Activated T-cell treated with anti-CD3 and anti-CD28 coated beads, Interleukin-2, amount 50 U/mL, for 72 hours (primary cell): ENCODE measurements at places on chromosomes 6 and 20. TPM values are rescaled to one million over a fixed set of nuclear protein-coding genes. Genes with fewer than 3 reads are reported as not detected.

TRIM38 gene
- 21.3 TPM for total RNA-seq

DNA sequence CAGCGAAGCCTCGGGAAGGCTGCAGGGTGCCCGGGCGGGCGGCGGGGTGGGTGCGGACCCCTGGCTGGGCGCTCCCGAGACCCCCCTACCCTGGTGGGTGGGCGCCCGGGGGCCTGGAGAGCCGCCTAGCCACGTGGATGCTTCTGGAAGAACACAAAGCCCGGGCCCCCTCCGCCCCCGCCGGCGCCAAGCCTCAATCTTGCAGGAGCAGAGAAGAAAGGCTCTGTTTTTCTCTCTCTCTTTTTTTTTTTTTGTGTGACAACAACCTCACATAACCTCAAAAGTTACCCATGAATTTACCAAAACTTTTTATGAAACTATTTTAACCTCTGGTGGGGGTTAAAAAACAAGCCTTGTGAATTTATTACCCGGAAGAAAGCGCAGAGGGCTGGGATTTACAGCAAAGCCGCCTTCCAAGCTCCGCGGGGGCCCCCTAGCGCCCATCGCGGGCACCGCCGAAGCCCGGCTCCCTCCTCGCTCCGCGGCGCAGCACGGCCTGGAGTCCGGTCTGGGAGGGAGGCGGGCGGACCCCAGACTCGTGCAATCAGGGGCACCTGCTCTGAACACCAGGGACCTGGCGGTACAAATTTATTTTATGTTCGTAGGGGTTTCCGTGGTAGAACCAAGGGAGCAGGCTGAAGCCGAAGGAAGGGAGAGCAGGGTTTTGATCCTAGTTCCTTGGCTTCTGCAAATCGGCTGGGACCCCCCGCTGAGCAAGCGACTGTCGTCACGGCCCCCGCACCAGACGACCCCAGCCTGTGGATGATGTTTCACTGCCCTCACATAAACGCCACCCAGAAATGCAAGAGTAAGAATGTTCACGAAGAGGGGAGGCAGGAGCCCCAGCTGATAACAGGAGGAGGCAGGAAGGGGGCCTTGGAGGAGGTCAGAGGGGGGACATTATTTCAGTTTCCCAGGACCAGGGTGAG lies 58.9 kb downstream of the ZNF831 start:
- DNase-seq = peak; percentile 86

CBLN4 gene
- not detected for total RNA-seq

DNA sequence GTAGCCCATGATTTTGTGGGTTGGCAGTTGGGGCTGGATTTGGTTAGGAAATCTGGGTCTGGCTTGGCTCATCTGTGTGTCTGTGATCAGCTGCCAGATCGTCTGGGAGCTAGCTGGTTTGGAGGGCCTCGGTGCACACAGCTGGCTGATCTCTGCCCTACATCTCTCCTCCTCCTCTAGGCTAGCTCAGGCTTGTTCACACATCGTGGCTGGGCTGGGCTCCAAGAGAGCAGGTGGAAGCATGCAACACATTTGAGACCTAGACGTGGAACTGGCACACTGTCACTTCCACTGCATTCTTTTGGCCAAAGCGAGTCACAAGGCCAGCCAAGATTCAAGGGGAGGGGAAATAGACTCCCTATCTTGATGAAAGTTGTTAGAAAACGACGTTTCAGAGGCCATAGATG lies 15.9 kb downstream of the NDUFAF5 start:
- no peak for DNase-seq

BPIFA2 gene
- total RNA-seq = not detected

OPRM1 gene
- total RNA-seq = not detected

GRCh38 chr6:17995414-17995813 lies 8.0 kb upstream of the KIF13A start:
- no peak for DNase-seq

DNA sequence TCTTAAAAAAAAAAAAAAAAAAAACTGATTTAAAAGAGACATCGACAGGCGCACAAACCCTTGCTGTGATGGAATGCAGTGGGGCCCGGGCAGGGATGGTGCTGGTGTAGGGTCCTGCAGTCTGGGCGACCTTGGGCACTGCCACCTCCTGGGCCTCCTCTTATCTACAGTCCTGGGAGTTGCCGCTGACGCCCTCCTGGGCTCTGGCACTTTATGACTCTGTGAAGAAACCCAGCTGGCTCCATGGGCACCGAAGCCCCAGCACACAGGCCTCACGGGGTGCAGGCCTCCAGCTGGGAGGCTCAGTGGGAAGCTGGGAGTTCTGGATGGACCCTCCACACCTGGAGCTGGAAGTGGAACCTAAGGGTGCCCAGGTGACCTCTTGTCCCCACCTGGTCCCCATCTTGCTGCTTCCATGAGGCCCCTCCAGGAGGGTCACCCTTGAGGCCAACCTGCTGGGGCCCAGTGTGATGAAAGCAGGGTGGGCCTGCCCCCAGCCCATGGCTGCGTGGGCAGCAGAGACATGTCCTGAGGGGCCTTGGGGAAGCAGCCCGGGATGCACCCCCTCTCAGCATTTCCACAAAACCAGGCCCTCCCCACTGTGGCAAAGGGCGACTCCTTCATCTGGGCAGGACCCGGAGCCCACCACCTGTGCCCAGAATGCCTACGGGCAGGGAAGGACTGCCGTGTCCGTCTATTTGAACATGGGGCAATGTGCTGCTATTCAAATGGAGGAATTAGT lies 104.9 kb downstream of the ASXL1 start:
- no peak for DNase-seq

HLA-A gene
- total RNA-seq = 1,795 TPM

GRCh38 chr6:157185986-157186385 lies 137.3 kb downstream of the TMEM242 start:
- no peak for DNase-seq

GRCh38 chr20:10555865-10556308 lies 117.9 kb downstream of the JAG1 start:
- DNase-seq = no peak

DNA sequence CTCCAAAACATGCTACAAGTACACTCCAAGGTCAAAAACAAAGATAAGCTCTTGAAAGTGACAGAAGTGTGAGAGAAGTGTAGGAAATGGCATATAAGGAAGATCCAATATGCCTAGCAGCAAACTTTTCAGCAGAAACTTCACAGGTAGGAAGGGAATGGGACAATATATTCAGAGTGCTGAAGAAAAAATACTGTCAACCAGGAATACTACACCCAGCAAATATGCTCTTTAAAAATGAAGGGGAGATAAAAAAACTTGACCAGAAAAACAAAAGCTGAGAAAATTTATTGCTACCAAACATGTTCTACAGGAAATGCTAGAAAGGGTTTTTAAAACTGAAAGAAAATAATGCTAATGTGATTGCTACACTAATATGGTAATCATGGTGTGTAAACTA lies 46.2 kb downstream of the THBS2 start:
- DNase-seq = no peak

- DNase-seq = no peak
Observed at GRCh38 chr20:37152284-37152683, 26.8 kb upstream of the RPN2 start.

DNA sequence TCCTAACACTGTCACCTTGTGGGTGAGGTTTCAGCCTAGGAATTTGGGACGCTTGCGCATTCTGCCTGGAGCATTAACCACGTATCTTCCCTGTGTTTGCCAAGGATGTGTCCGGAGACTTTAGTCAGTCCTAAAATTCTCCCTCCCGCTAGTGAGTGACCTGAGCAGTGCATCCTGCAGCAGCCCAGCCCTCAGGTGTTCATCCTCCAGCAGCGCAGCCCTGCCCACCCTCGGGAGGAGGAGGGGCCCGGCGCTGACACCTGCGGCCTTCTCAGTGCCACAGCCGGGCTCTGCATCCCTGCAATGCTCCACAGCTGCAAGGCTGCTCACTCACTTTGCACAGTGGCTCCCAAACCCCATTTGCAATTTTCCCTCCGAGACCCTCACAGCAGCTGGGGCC lies 79.5 kb downstream of the ERMARD start:
- no peak for DNase-seq

DNA sequence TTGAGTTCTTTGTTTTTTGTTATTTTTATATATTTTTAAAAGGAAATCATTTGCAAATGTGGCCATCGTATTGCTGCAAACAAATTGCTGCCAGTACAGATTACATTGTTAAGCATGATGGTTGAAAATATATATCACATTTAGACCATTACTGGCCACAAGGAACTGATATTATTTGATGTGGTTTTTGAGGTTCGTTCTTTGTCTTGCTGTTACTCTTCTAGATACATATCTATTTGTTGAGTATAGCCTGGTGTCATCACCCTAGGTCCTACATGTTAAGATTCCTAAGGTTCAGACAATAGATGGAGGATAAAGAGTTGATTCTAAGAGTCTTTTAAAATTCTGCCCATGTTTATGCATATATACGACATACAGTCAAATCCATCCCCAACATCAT lies 306.0 kb downstream of the FARS2 start:
- DNase-seq = no peak

DNA sequence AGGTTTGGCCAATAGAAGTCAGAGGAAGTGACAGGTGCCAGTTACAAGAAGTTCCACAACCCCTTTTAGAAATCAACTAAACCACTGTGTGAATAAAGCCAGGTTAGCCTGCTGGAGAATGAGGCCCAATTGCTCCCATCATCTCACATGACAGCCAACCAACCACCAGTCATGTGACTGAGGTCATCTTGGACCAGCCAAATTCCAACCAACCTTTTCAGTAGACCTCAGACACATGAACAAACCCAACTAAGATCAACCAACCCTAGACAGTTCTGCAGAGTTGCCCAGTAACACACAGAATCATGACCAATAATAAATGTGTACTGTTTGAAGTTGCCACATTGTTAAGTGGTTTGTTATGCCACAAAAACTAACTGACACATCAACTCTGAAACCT lies 44.6 kb upstream of the GGTLC1 start:
- peak; percentile 50 for DNase-seq

- no peak for DNase-seq
Observed at GRCh38 chr6:155580904-155581303, 125.3 kb upstream of the NOX3 start.

SIRPG gene
- 55.4 TPM for total RNA-seq

DNA sequence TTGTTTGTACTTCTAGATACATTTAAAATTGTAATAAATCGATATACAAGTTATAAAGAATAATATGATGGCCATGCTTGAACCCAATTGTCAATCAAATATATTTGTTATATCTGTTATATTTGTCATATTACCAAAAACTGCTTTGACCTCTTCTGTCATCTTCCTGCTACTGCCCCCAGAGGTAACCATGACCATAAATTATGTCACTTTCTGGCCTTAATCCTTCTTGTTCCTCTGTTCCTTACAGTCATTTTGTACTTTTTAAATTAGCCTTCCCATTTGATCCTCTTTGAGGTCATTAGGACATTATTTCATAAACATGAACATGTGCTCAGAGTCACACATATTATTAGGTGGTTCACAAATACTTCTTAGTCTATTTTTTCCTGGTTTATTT lies 124.7 kb downstream of the HFE start:
- DNase-seq = no peak

DNA sequence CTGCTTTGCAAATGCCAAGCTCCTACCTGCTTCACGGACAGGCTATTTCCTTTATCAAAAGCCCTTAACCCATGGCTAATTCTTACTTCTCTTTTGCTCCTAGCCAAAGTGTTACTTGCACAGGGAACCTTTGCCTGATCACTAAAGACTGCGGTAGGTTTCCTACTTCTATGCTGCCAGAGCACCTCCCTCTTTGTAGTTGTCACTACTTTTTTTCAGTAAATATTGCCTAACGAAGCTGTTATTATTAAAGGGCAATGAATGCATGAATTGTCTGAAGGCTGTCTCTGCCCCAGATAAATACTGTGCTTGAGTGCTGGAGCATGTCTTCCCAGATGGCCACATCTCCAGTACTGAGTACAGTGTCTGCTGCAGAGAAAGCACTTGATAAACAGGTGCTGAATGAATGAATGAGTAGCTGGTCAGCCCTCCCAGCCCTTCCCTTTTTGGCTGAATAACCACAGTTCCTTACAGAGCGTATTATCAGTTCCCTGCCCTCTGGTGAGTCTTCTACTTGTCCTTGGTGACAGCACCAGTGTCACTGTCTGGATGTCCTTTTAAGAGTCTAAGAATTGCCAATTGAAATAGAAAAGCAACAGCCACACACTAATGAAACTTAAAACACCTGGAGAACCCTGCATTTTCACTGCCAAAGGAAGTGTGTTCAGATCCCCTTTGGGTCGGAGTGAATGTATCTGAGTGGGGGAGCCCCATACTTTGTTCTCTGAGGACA lies 73.6 kb upstream of the TRAF3IP2 start:
- no peak for DNase-seq

ULBP1 gene
- total RNA-seq = 9.4 TPM

DNA sequence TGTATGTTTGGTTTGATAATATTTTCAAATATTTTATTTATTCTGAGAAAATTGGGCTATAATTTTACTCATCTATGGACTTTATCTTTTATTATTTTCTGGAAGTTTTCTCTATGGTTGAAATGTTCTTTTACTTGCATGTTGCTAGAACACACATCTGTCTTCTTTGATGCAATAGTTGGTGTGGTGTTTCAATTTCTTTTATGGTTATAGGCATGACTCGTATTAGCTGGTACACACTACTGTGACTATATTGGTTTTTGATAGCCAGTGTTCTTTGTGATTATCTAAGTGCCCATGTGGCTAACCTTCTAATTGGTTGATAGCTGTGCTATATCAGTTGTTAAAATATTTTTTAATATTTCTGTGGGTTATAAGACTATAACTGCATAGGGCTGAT lies 1343.3 kb upstream of the GJE1 start:
- no peak for DNase-seq

C20orf144 gene
- total RNA-seq = 0.17 TPM

GRCh38 chr6:14658886-14659561 lies 541.5 kb downstream of the CD83 start:
- no peak for DNase-seq

TXLNB gene
- 0.19 TPM for total RNA-seq

DNA sequence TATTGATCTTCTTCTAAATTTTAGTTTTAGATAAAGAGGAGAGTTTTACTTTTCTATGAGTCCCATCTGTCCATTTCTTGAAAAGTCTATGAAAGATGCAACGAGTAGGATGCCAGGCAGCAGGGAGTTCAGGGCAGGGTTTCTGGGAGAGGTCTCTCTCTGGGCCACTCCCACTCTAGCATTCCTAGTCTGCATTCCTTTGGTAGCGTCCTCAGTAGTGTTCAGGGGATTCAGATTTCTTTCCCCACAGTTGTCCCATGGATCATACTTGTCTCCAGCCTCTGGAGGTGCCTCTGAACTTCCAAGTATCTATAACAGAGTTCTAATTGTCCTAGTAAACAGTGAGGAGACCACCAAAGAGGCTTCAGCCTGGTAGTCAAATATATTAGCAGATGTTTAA lies 225.3 kb downstream of the RIMS1 start:
- DNase-seq = no peak

DNA sequence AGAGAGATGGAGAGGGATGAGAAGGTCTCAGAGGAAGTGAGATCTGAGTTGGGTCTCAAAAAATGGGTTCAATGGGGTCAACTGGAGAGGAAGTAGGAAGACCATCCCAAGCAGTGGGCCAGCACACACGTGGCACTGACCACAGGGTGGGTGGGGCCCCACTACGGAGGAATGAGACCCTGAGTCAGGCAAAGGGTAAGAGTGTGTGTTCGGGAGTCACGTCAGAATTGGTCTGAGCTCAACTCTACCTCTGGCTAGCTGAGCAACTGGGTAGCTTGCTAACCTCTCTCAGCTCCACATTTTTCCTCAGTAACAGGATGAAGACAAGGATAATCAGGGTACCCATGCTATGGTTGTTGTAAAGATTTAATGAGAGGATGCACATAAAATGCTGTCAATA lies 79.0 kb downstream of the TRERF1 start:
- DNase-seq = no peak

GRCh38 chr6:95679981-95680380 lies 102.6 kb downstream of the MANEA start:
- DNase-seq = no peak
